ENCODE measurements at places on chromosomes 7 and 10.
A peak's percentile ranks its signal among the peaks of the same experiment; 100 is the strongest.

DNA sequence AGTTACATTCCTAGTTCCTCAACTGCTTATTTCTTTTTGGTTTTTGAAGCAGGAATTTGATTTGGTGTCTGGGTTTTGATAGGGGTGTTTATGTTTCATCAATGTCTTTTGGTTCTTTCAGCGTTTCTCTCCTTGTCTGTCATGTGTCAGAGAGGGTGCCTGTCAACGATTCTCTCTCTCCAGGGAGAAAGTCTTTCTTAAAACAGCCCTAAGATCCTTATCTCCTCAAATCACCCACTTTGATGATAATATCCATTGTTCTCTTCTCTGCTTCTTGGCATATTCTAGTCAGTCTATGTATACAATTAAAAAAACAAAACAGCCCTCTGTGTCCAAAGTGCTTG lies 77.2 kb downstream of the TCF7L2 start:
- no peak for DNase-seq

- DNase-seq = no peak
These were observed 24.6 kb downstream of the H2AZ2 start for GRCh38 chr7:44823255-44823781.

GRCh38 chr10:124019886-124020797 lies 73.3 kb downstream of the CHST15 start:
- DNase-seq = peak; percentile 63

- no peak for DNase-seq
These were observed 1091.4 kb downstream of the CNTNAP2 start for GRCh38 chr7:147207988-147208387.

- peak; percentile 62 for DNase-seq
These were observed 203.1 kb upstream of the NEBL start for GRCh38 chr10:21100190-21100589.

GRCh38 chr7:24245362-24245761 lies 38.6 kb upstream of the NPY start:
- DNase-seq = no peak

GRCh38 chr10:99058762-99059161 lies 176.9 kb downstream of the HPSE2 start:
- DNase-seq = no peak

All from neural progenitor cell (in vitro differentiated cells).